ENCODE measurements at places on chromosomes 1 and 21.

- DNase-seq: peak; percentile 34
Measured at GRCh38 chr1:234186037-234186688, 187.1 kb upstream of the COA6 start.

- peak; percentile 85 for DNase-seq
Measured at GRCh38 chr1:150168960-150169601, 19.4 kb downstream of the PLEKHO1 start.

- peak; percentile 52 for DNase-seq
Measured at GRCh38 chr1:204207136-204207616, 6.6 kb downstream of the GOLT1A start.

GRCh38 chr1:77313491-77313890 is 31.7 kb downstream of the AK5 start:
- peak; percentile 8 for DNase-seq

GRCh38 chr1:184788970-184789369 is 34.3 kb upstream of the EDEM3 start:
- DNase-seq: no peak

- DNase-seq: no peak
Measured at GRCh38 chr1:177211231-177211630, 40.5 kb downstream of the BRINP2 start.

GRCh38 chr1:242847390-242847993 is 323.0 kb upstream of the PLD5 start:
- DNase-seq: no peak

DNA sequence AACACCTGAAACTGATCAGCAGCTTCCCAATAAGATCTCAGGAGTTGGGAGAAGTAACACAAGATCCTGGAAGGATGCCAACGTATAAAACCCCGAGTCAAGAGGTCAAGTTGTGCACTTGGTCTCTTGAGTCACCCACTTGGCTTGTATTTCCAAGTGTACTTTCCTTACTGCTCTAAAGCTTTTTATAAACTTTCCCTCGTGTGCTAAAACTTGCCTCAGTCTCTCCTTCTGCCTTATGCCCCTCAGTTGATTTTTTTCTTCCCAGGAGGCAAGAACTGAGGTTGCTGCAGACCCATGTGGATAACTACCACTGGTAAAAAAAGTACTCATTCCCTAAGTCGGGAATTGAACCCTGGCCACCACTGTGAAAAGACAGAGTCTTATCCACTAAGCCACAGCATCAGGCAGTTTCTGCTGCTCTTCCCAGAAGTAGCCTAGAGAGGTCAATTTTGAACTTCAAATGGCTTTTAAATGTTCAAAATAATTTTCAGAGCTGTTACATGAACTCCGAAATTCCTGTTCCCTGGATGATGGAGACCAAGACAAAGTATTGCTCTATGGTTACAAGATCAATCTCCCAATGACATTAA is 28.9 kb downstream of the ITLN2 start:
- DNase-seq: peak; percentile 2

- no peak for DNase-seq
Measured at GRCh38 chr1:40130892-40131291, 30.3 kb upstream of the RLF start.

GRCh38 chr1:39671433-39671792 is 494 bp downstream of the NT5C1A start:
- DNase-seq: peak; percentile 80

- DNase-seq: no peak
Measured at GRCh38 chr1:45409276-45409675, 69.0 kb upstream of the MUTYH start.

DNA sequence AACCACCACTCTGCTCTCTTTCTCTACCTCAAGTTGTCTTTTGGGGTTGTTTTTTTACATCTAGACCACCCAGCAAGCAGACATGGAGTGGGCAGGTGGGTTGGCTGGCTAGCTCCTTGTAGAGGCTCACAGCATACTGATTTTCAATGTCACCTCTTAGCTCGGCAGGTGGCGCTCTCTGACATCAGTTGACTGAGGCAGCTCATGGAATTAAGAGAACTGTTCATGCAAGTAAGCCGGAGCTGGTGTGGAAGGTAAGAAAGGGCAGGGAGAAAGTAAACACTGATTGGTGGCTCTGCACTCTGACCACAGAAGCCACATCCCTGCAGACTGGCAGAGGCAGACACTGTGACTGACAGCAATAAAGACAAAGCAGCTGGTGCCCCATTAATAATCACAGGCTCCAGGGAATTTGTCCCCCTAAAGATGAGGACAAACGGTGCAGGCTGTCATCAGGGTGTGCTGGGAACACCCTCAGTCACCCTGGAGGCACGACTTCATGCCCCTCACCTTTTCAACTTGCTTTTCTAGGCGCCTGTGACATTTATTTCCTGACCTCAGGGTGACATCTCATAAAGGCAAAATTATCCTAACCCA is 226.8 kb downstream of the LMX1A start:
- peak; percentile 73 for DNase-seq

DNA sequence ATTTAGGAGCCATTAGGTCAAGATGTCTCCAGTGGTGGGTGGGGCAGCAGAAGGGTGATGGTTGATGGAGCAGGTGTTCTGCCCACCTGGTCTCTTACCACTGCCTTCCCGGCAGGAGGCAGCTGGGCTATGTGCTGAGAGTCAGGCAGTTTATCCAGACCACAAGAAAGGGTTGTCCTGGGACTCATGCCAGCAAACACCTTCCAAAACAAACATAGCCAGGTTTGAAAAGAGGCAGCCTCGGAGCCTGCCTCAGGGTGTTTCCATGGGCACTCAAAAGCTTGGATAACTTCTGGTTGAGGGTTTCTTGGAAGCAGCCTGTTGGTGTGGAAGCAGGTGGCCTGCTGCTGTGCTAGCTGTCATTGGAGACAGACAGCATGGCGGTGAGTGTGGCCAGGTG is 187.2 kb downstream of the PCP4 start:
- no peak for DNase-seq

GRCh38 chr21:43654806-43655489 is 4.3 kb downstream of the HSF2BP start:
- DNase-seq: no peak

- no peak for DNase-seq
Measured at GRCh38 chr1:234665975-234666605, 56.1 kb upstream of the IRF2BP2 start.

DNA sequence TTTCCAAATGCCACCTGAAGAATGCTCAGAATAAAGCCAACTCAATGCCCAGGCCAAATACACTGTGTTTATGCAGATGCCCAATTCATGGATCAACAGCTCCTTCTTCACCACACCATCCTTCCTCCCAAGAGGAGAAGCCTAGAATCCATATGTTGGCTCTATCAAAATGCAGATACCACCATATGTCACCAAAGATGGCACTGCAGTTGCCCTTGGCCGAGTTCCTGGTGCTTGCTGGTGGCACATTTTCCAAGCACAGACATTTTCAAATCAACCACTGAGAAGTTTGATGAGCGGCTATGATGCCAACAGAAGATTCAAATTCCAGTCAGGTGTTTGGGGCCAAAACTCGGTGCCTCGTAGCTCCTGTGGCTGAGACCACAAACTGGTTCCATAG is 430.3 kb downstream of the AJAP1 start:
- DNase-seq: peak; percentile 18

DNA sequence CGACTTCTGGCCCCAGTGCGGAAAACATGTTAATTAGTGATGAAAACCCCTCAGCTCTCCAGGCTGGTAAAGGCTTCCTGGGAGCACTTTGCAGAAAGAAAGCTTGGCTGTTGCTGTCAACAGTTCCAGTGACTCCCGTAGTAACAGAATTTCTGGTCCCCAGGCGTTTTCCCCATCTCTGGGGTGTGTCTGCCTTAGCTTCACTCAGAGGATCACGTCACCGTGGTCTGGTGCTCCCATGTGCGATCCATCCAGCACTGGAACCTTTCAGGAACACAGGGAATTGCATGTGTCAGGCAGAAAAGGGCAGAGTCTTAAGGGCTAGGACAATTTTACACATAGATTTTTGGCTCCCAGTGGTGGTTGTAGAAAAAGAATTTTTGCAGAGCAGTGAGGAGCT is 470.4 kb upstream of the USP24 start:
- DNase-seq: no peak

GRCh38 chr1:32144033-32144432 is 35.4 kb upstream of the TXLNA start:
- no peak for DNase-seq

DNA sequence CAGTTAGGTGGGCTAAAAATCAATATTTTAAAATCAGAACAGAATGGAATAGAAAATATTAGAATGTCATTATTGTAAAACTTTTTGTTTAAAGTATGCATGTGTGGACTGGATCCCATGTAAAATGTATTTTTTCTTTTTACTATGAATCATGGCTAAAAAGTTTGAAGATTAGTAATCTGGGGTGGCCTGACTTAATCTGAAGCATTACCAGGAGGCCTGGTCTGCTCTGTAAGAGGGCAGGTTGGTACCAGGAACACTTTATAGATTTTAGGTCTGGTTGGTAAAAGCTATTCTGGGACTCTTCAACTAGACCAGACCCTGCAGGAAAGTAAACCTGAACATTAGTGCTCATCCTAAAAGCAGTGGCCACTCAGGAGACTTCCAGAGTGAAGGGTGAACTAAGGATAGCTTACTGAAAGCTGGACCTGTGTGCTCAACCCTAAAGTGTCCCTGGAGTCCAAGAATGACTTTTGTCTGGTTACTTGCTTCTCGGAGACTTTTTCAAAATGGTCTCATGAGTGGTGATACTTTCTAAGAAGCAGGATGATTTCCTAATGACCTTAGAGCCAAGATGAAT is 16.5 kb downstream of the RGL1 start:
- DNase-seq: no peak

GRCh38 chr21:46033410-46034400 is 52.1 kb downstream of the COL6A1 start:
- DNase-seq: no peak

GRCh38 chr1:167266965-167267364 is 46.3 kb downstream of the POU2F1 start:
- no peak for DNase-seq

- peak; percentile 42 for DNase-seq
Measured at GRCh38 chr1:24688621-24689195, 45.6 kb downstream of the SRRM1 start.

DNA sequence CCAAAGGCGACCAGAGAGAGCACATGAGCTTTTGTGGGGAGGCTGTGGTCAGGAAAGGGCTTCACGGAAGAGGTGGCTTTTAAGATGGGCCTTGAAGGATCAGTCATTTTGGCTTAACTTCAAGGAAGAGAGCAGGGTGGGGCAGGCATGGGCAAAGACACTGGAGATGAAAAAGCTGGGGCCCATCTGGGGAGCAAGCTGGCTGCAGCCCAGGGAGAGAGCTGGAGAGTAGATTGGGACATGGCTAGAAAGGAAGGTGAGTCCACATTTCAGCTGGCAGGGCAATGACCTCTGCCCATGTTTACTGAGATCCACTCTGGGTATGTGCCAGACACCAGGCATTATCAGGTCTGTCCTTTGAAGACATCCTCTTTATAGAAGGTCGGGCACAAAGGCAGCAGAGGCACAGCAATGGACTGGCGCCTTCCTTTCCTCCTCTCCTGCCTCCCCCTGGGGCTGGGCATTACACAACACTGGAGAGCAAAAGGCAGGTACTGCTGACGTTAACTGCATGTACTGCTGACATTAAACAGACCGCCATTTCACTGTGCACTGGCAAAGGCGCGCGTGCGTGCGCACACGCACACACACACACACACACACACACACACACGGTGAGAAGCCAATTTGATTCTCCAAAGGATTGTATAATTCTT is 2.2 kb upstream of the UBXN10 start:
- DNase-seq: no peak

DNA sequence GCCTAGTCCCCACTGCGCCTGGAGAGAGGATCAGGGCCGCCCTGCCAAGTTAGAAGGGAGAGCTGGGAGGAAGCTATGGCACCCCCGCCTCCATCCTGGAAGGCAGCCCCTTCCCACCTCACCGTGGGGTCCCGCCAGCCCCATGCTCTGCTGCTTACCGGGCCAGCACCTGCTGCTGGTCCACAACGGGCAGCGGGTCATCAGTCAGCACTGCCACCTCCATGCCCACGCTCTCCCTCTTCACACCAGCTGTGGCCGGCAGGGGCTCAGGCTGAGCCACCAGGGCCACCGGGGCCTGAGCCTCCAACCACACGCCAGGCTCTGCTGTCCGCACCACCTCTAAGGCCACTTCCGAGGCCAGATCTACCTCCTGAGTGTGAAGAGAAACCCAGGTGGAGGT is 23.5 kb upstream of the DDOST start:
- no peak for DNase-seq

DNA sequence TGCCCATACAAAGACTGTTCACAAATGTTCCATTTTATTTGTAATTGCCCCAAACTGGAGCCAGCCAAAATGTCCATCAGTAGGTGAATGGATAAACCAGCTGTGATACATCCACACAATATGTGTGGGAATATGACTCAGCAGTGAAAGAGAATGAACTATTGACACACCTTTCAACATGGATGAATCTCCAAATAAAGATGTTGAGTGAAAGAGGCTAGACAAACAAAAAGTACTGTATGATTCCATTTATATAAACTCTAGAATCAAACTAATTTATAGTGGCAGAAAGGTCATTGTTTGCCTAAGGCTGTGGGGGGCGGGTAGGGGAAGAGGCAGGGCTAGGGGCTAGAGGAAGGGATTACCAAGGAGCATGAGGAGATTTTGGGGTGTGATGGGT is 4.5 kb downstream of the DHCR24 start:
- DNase-seq: no peak

DNA sequence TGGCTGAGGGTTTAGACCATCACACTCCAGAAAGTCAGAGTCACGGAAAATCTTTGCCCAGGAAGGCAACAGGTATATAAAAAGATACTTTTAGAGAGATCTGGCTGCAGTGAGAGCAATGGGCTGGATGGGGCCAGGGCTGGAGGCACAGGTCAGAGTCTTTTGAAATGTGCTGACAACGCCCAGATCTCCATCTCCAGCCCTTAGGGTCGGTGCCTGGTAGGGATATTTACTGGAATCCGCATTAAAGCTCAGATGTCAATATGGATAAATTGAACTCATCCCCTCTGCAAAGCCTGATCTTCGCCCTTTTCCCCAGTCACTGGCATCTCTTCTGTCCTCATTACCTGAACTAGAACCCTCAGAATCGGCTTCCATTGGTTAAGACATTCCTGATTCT is 82.2 kb downstream of the BCAR3 start:
- no peak for DNase-seq

DNA sequence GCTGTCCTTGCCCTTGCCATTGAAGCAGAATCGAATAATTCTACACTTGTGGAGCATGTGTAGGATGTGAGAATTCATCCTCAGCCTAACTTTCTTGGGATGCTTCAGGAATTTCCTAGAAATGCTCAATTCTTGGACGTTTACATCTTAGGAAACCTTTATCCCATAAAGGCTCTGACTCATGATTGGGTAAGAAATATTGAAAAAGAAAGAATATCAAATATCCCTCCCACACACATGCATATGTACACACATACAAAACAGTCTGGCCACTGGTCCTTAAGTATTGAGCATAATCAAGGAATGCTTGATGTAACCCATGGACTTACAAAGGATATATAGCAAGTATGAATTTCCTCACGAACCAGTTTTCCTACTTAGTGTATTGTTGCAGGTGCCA is 83.9 kb upstream of the IPO9 start:
- no peak for DNase-seq
